ENCODE measurements at places on chromosomes 7 and 10.
A peak's percentile ranks its signal among the peaks of the same experiment; 100 is the strongest.

DNA sequence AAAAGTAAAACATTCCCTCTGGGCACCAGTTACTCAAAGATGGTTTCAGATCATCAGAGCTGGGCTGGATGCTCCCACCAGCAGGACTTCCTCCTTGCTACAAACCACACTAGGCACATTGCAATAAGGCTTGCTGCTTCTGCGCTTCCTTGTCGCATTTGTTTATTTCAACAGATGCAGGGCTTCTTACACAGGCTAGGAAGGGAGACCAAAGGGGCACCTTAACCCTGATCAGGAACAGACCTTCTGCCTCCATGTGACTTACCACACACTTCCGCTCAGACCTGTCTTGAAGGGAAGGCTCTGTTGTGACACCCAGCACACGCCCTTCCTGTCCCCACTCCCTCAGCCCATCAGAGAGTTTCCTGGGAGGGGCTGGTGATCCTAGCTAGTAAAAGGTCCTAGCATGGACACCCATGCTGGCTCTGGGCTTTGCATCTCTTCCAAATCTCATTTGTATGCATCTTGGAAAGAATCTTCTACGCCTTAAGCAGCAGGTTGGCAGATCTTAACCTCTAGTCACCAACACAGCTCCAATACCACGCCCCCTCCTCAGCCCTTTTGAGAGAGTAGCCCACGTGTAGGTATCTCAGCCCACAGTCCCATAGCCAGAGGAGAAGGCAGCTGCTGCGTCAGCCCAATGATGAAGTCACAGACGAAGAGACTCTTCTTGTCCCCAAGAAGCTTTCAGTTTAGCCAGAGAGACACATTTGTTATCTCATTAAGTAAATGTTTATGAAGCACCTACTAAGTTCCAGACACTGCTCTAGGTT, 47.1 kb upstream of the SVIL start:
- no peak for DNase-seq

- DNase-seq = no peak
These were observed 63.0 kb upstream of the DRGX start for GRCh38 chr10:49458869-49459268.

GRCh38 chr7:18638594-18639452, 143.3 kb downstream of the HDAC9 start:
- peak; percentile 48 for DNase-seq

DNA sequence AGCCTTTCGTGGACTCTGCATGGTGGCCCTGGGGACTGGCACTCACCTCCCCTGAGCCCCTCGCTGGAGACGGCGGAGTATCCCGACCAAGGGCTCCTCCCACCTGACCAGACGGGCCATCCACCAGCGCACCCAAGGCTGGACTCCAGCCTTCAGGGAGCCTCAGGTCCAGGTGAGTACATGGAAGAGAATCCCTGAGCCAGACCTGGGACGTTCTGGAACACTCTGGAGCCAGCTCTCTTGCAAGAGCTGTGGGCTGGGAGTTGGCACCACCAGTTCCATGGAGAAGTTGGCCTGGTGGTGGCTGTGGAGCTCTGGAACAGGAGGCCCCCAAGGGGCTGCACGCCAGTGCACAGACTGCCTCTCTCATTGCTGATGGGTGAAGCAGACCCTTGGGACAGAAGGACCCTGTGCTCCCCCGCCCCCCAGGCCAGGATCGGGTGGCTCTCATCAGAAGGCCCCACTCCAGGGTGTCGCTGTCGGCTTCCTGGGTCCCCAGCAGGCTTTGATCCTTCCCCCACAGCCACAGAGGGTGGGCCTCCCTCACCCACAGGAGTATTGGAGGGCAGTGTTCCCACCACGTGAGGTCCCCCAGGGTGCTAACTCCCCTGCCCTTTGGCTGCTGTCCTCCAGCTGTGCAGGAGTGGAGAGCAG, 189.9 kb downstream of the EBF3 start:
- DNase-seq = no peak

- DNase-seq = no peak
These were observed 13.1 kb downstream of the GNAT3 start for GRCh38 chr7:80498481-80499349.

- no peak for DNase-seq
These were observed 126.8 kb downstream of the WDR37 start for GRCh38 chr10:1183033-1183396.

All from AG09319 (cell line).